Epithelial cell of alveolus of lung (primary cell): ENCODE measurements at places on chromosomes 11 and 22. TPM values are rescaled to one million over a fixed set of nuclear protein-coding genes. Genes with fewer than 3 reads are reported as not detected.

Gene FZD4
- total RNA-seq, result 5.8 and 9.5 TPM in 2 replicates

Gene INS
- total RNA-seq, result not detected in 2 replicates

Gene MUC6
- not detected in 2 replicates for total RNA-seq

Gene OVCH2
- not detected in 2 replicates for total RNA-seq

Gene OR2D2
- 0.32 TPM in 1 of 2 replicates, not detected in the other for total RNA-seq

Gene KCNK4
- total RNA-seq, result not detected in 2 replicates

Gene GPR83
- total RNA-seq, result under 0.01 TPM in 1 of 2 replicates, not detected in the other

Gene P2RX6
- under 0.01 and 2.1 TPM in 2 replicates for total RNA-seq

Gene CATSPER1
- not detected in 2 replicates for total RNA-seq

Gene FJX1
- total RNA-seq, result 16.7 and 54.0 TPM in 2 replicates

Gene IGSF9B
- not detected in 2 replicates for total RNA-seq

Gene ZDHHC24
- total RNA-seq, result 27.7 and 33.5 TPM in 2 replicates

Gene INCENP
- 23.9 and 39.3 TPM in 2 replicates for total RNA-seq

Gene CALCA
- not detected in 2 replicates for total RNA-seq

Gene OR4D10
- not detected in 2 replicates for total RNA-seq

Gene LRRC55
- not detected in 2 replicates for total RNA-seq

Gene C1QTNF5
- total RNA-seq, result 11.9 and 37.4 TPM in 2 replicates

Gene HOATZ
- under 0.01 TPM in 1 of 2 replicates, not detected in the other for total RNA-seq

Gene RAG1
- 0.65 and 1.2 TPM in 2 replicates for total RNA-seq

Gene ST14
- total RNA-seq, result 0.32 and 5.8 TPM in 2 replicates

Gene IL17REL
- not detected in 2 replicates for total RNA-seq

Gene OR6T1
- total RNA-seq, result not detected in 2 replicates

Gene BTBD18
- not detected in 2 replicates for total RNA-seq

Gene OR1S2
- not detected in 2 replicates for total RNA-seq

Gene NEFH
- total RNA-seq, result 1.3 and 2.2 TPM in 2 replicates

Gene MFRP
- 0.08 TPM in 1 of 2 replicates, not detected in the other for total RNA-seq

Gene ROBO4
- total RNA-seq, result 0.80 and 5.8 TPM in 2 replicates

Gene TPBGL
- not detected in 2 replicates for total RNA-seq

Gene TRIM49
- total RNA-seq, result not detected in 2 replicates

Gene PRODH
- not detected in 2 replicates for total RNA-seq

Gene TBX10
- total RNA-seq, result not detected in 2 replicates

Gene PKDREJ
- total RNA-seq, result under 0.01 TPM in 1 of 2 replicates, not detected in the other

Gene SLC25A17
- 14.2 and 18.5 TPM in 2 replicates for total RNA-seq

Gene KDM4D
- 0.80 and 2.1 TPM in 2 replicates for total RNA-seq

Gene TSGA10IP
- not detected in 2 replicates for total RNA-seq

Gene ARFGAP3
- total RNA-seq, result 43.6 and 47.6 TPM in 2 replicates

Gene FAM181B
- total RNA-seq, result under 0.01 TPM in 1 of 2 replicates, not detected in the other

Gene OR2AG2
- total RNA-seq, result not detected in 2 replicates

Gene TMPRSS6
- not detected in 2 replicates for total RNA-seq

Gene CSTPP1
- total RNA-seq, result 34.1 and 38.4 TPM in 2 replicates

Gene CCDC82
- total RNA-seq, result 7.3 and 7.8 TPM in 2 replicates

Gene AIFM3
- total RNA-seq, result 0.13 and 0.80 TPM in 2 replicates

Gene SPTBN2
- total RNA-seq, result 0.88 and 6.9 TPM in 2 replicates

Gene IL18
- 0.56 and 4.1 TPM in 2 replicates for total RNA-seq

Gene TRPM5
- not detected in 2 replicates for total RNA-seq

Gene RASGRP2
- 0.56 and 4.4 TPM in 2 replicates for total RNA-seq

Gene ZW10
- 11.9 and 17.6 TPM in 2 replicates for total RNA-seq

Gene WNT11
- 0.91 TPM in 1 of 2 replicates, not detected in the other for total RNA-seq

Gene PIH1D2
- total RNA-seq, result 1.8 and 4.6 TPM in 2 replicates

Gene SCGB1C1
- total RNA-seq, result not detected in 2 replicates
